ENCODE measurements at places on chromosomes 16 and 17.

GRCh38 chr17:1649844-1650501, at the start of gene RILP:
RILP (minus strand) TSS chr17:1649866; CDS start chr17:1649804, 62 bp downstream.
- no peak for DNase-seq

DNA sequence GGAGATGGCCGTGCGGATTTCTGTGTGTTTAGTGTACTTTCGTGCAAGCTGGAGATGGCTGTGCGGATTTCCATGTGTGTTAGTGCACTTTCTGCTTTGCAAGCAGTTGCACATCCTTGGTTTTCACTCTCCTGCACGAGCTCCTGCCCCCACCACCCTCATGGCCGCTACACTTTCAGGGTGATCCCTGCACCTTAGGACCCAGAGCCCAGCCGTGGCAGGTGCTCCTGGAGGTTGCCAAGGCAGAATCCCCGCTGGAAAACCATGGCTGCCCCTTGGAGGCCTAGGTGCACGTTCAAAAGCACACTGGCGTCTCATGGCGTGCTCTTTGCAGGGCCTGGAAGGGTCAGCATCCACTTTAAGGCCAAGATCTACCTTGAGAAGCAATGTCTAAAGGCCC, 311.0 kb upstream of the TNRC6C start:
- no peak for DNase-seq

DNA sequence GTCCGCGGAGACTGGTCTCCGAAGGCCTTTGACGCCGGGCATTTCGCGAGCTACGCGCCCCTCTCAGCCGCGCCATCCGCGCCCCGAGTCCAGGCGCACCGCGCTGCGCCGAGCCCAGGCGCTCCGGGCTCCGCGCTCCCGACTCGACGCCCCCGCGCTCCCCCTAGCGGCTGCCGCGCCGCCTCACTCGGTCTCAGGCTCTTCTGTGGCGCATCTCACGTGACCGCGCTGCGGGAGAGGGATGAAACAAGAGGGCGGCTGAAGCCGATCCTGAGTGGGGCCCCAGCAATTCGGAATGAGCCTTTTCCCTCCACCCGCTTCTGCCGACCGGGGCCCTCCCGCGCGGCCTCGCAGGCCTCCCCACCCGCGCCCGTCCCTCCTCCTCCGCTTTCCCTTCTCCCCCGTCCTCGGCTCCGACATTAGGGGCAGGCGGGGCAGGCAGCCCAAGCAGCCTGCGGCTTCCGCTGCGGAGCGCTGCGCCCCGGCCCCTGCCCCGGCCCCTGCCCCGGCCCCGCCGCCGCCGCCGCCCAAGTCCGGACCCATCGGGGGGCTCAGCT, 42.5 kb upstream of the AMZ2 start:
- DNase-seq = peak; percentile 97

DNA sequence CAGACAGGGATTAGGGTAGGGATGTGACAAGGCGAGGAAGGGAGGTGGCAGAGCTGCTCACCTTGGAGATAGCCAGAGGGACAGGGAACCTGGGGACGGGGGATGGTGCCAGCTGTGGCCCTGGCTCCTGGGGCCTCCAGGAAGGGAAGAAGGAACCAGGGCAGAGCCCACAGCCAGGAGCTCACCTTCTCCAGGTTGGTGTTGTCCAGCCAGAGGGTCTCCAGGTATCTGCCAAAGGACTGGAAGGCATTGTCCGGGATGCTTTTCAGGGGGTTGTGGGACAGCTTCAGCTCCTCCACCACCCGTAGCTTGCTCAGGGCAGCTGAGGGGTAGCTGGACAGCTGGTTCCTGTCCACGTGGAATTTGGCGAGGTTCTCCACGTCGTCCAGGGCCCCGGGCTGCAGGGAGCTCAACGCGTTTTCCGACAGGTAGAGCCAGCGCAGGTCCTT, 801 bp downstream of the CHAD start:
- DNase-seq = no peak

- no peak for DNase-seq
These were observed 12.0 kb upstream of the CDYL2 start for GRCh38 chr16:80816356-80816755.

DNA sequence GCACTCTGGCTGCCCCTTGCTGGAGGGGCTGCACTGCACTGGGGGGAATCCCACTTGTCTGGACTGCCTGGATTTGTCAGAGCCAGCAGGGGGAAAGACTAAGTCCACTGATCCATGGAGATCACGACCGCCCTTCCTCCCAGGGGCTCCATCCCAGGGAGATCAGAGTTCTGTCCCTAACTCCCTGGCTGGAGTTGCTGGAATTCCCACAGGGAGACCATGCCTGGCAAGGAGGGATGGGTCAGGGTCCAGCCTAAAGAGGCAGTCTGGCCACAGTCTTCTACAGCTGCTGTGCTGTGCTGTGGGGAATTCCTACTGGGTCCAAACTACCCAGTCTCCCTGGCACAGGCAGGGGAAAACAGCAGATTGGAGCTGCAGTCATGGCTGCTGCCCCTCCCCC, 311.9 kb downstream of the ZFHX3 start:
- no peak for DNase-seq

DNA sequence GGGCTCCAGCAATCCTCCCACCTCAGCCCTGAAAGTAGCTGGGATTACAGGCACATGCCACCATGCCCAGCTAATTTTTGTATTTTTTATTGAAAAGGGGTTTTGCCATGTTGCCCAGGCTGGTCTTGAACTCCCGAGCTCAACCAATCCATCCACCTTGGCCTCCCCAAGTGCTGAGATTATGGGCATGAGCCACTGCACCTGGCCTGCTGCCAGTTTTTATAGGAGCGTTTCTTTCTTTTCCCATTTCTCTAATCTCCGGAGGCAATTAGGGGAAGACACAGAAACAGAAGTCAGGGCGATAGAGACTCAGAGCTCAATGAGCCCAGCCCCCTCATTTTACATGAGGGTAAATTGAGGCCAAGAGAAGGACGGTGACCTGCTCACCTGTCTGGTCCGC, 10.4 kb downstream of the MGAT5B start:
- no peak for DNase-seq

- DNase-seq = peak; percentile 69
These were observed 3.2 kb downstream of the CBX4 start for GRCh38 chr17:79835953-79836509.

GRCh38 chr16:1567988-1568387, 34.5 kb downstream of the TMEM204 start:
- DNase-seq = no peak

DNA sequence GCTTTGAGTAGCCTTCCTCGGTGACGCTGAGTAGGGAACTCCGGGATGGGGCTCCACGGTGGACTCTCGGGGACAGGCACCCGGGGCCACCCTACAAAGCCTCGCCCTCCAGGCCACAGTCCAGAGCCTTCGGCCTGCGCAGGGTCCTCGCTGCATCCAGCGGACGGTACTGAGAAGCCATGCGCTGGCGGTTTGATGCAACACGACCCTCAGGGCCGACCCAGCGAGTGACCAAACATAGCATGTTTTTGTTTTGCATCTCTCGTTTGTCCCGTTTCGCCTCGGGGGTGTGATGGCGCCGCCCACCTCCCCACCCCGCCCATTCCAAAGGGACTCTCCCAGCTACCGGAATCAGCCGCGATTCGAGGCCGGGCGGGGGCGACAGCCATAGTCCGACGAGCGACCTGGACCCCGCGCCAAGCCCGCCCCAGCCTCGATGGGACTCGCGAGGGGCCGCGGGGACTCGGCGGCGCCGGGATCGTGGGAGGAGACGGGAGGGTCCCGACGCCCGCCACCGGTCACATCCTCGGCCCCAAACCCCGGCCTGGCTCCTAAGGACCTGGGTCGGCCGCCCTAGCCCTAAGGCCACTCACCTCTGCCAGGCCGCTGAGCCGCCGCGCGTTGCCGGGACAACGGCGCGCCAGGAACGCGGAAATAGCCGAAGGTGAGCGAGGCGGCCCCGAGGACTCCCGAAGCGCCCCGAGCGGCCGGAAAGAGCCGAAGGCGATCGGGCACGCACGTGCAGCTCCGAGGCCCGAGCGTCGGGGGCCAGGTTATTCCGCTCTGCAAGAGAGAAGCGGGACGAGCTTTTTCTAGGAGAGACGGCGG, 1.6 kb downstream of the IFT140 start:
- DNase-seq = peak; percentile 94

- peak; percentile 88 for DNase-seq
These were observed 215.9 kb downstream of the RPTOR start for GRCh38 chr17:80760511-80760911.

DNA sequence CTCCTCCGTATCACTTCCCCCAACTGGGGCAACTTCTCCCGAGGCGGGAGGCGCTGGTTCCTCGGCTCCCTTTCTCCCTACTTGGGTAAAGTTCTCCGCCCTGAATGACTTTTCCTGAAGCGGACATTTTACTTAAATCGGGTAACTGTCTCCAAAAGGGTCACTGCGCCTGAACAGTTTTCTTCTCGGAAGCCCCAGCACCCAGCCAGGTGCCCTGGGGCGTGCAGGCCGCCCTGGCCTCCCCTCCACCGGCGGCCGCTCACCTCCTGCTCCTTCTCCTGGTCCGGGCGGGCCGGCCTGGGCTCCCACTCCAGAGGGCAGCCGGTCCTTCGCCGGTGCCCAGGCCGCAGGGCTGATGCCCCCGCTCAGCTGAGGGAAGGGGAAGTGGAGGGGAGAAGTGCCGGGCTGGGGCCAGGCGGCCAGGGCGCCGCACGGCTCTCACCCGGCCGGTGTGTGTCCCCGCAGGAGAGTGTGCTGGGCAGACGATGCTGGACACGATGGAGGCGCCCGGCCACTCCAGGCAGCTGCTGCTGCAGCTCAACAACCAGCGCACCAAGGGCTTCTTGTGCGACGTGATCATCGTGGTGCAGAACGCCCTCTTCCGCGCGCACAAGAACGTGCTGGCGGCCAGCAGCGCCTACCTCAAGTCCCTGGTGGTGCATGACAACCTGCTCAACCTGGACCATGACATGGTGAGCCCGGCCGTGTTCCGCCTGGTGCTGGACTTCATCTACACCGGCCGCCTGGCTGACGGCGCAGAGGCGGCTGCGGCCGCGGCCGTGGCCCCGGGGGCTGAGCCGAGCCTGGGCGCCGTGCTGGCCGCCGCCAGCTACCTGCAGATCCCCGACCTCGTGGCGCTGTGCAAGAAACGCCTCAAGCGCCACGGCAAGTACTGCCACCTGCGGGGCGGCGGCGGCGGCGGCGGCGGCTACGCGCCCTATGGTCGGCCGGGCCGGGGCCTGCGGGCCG, 1.6 kb downstream of the HIC1 start:
- no peak for DNase-seq

DNA sequence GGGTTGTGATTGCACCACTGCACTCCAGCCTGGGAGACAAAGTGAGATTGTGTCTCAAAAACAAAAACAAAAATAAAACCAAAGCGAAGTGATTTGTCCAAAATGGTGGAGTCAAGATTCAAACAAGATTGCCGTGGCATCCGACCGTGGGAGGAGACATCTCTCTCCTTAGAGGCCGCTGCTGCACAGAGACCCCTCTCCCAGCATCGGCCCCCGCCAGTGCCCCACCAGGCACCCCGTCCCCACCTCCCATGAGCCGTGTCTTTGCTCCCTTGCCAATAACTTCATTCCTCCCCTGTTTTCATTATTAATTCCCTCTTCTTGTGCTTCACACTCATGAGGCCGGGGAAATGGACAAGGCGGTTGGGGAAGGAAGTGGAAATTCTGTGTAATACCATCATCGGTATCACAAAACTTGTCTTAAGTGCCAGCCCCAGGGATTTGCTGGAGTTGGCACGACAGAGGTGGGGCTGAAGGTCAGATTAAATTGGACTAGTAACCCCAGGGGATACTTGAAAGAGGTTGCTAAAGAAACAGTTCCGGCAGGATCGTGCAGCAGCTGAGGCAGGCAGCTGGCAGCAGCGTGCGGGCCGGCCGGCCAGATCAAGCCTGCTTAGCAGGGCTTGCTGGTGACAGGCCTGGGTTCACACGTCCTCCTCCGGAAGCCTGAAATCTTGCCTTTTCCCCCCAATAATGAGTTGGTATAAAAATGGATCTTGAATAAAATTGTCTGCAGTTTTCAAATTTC, 66.8 kb downstream of the RTN4RL1 start:
- DNase-seq = no peak

DNA sequence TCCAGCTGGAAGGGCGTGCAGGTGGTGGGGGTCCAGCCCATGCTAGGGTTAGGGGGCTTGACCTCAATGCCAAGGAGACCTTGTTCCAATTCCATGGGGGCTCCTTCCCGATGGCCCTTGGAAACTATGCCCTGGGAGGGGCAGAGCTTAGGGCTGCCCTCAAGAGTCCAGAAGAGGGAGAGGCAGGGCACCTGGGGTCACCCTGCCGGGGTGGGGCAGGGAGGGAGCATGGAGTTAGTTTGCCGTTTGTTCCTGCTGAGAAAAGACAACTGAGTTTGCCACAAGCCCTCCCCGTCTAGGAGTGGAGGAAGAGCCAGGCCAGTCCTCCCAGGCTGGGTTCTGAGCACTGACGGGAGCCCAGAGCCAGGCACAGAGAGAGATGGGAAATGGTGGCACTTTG, 21.4 kb downstream of the MMP15 start:
- DNase-seq = no peak

GRCh38 chr17:57468932-57469775, 212.8 kb downstream of the MSI2 start:
- DNase-seq = no peak

DNA sequence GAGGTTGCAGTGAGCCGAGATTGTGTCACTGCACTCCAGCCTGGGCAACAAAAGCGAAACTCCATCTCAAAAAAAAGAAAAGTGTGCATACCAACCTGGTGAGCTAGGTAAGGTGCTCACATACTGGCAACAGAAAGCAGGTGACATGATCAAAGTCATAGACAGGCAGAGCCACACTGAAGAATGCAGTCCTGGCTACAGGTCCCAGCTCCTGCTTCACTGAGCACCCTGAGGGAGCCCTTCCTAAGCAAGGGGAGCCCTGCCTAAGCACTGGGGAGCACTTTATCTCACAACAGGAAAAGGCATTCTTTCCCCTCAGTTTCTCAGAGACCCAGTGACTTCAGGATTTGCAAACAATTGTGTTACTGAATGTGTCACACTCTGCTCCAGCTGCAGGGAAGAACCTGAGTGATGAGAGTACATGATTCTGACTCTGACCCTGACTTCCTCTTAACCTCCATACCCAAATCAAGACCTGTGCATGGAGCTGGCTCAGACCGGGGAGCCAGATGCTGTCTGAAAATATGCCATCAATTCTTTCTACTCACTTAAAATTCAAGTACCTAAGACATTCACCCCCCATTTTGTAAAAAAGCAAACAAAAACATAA, 40.5 kb downstream of the ANKRD11 start:
- DNase-seq = peak; percentile 20

- DNase-seq = no peak
These were observed 73.3 kb downstream of the MSI2 start for GRCh38 chr17:57329380-57330214.

DNA sequence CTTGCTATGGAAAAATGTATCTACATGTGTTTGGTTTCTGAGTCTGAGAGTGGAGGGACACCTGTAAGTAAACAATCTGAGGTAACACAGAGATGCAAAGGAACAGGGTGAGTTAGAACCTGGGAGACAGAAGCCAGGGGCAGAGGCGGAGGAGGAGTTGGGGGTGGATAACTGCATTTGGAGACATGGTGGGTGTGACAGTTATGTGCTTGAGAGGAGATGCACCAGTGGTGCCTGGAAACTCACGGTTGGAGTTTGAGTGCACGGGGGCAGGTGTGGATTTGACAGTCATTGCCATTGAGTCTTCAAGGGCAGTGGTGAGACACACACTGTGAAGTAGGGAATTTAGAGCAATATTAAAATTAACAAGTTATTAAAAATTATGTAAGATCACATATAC, 6.5 kb downstream of the NUP93 start:
- no peak for DNase-seq

- no peak for DNase-seq
These were observed 5.8 kb downstream of the FOXL1 start for GRCh38 chr16:86584071-86584685.
